Muscle of leg (tissue), 16 donors: ENCODE measurements at places on chromosomes 12 and 14. TPM values are rescaled to one million over a fixed set of nuclear protein-coding genes. Genes with fewer than 3 reads are reported as not detected.

Gene FAM181A
- 0.15 TPM for polyA plus RNA-seq

Gene GNB3
- polyA plus RNA-seq = 34.9 TPM

Gene ZFP36L1
- polyA plus RNA-seq = 195 TPM

Gene PAX9
- polyA plus RNA-seq = 0.60 TPM

Gene OTOGL
- polyA plus RNA-seq = 0.47 TPM

Gene NFATC4
- 46.8 TPM for polyA plus RNA-seq

Gene TAS2R50
- not detected for polyA plus RNA-seq

Gene TPH2
- 0.16 TPM for polyA plus RNA-seq

Gene C12orf54
- 0.38 TPM for polyA plus RNA-seq

Gene KCNMB4
- 21.8 TPM for polyA plus RNA-seq

Gene KCNJ8
- 37.6 TPM for polyA plus RNA-seq

Gene RASSF9
- 2.7 TPM for polyA plus RNA-seq

Gene C1S
- 69.2 TPM for polyA plus RNA-seq

Gene SLC41A2
- polyA plus RNA-seq = 2.6 TPM

Gene MAP1LC3B2
- 4.0 TPM for polyA plus RNA-seq

Gene HCAR1
- 0.07 TPM for polyA plus RNA-seq

Gene MSI1
- polyA plus RNA-seq = 5.4 TPM

Gene BHLHE41
- 3.9 TPM for polyA plus RNA-seq

Gene SERPINA5
- polyA plus RNA-seq = 0.60 TPM

Gene PITPNM2
- polyA plus RNA-seq = 4.8 TPM

Gene TMCC3
- 23.8 TPM for polyA plus RNA-seq

Gene IAPP
- polyA plus RNA-seq = not detected

Gene CLEC4E
- polyA plus RNA-seq = not detected

Gene GAPDH
- 2,917 TPM for polyA plus RNA-seq

Gene CLEC9A
- polyA plus RNA-seq = 0.40 TPM

Gene PTCSC3
- not detected for polyA plus RNA-seq

Gene FAM90A1
- polyA plus RNA-seq = 0.69 TPM

Gene KERA
- polyA plus RNA-seq = 26.0 TPM

Gene PMEL
- 1.8 TPM for polyA plus RNA-seq

Gene RNASE4
- 2.4 TPM for polyA plus RNA-seq

Gene ADAM20
- polyA plus RNA-seq = 0.09 TPM

Gene RERG
- polyA plus RNA-seq = 6.6 TPM

Gene DEPDC4
- polyA plus RNA-seq = 1.2 TPM

Gene CEBPE
- 0.16 TPM for polyA plus RNA-seq

Gene IL26
- not detected for polyA plus RNA-seq

Gene RNF31
- polyA plus RNA-seq = 33.7 TPM

Gene PLBD1
- polyA plus RNA-seq = 22.4 TPM

Gene CATSPERB
- 0.93 TPM for polyA plus RNA-seq

Gene RIMBP2
- polyA plus RNA-seq = 1.1 TPM

Gene VTI1B
- polyA plus RNA-seq = 72.6 TPM

Gene GALNT8
- polyA plus RNA-seq = 4.8 TPM

Gene SVOP
- polyA plus RNA-seq = 0.65 TPM

Gene NEMP1
- polyA plus RNA-seq = 16.1 TPM

Gene ST8SIA1
- 7.8 TPM for polyA plus RNA-seq

Gene HOXC5
- polyA plus RNA-seq = 1.4 TPM

Gene RPS29
- polyA plus RNA-seq = 3,045 TPM

Gene PELI2
- 3.6 TPM for polyA plus RNA-seq

Gene RAD51B
- 6.4 TPM for polyA plus RNA-seq

Gene TEAD4
- 80.1 TPM for polyA plus RNA-seq

Gene SYNE3
- 12.7 TPM for polyA plus RNA-seq

Gene REM2
- 0.21 TPM for polyA plus RNA-seq

Gene FOXG1
- polyA plus RNA-seq = not detected

Gene OR6C75
- not detected for polyA plus RNA-seq

Gene ZNF140
- 12.7 TPM for polyA plus RNA-seq

Gene GALNT6
- polyA plus RNA-seq = 1.1 TPM

Gene AVPR1A
- polyA plus RNA-seq = 3.5 TPM
